Activated effector memory CD4-positive, alpha-beta T cell treated with anti-CD3 and anti-CD28 coated beads, Interleukin-2, amount 50 U/mL, for 16 hours (primary cell): ENCODE measurements at places on chromosomes 7 and 10.
A peak's percentile ranks its signal among the peaks of the same experiment; 100 is the strongest.

- peak; percentile 75 for DNase-seq
Measured at GRCh38 chr7:102404005-102404861, 8.1 kb downstream of the PRKRIP1 start.

DNA sequence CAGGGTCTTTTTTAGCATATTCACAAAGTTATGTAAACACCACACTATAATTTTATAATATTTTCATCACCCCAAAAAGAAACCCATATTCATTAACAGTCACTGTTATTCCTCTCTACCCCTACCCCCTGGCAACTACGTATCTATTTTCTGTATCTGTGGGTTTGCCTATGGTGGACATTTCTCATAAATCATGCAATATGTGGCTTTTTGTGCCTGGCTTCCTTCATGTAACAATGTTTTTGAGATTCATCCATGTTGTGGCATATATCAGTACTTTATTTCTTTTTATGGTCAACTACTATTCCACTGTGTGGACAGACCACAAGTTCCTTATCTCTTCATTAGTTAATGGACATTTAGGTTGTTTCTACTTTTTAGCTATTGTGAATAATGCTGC lies 59.1 kb upstream of the PAPSS2 start:
- DNase-seq = no peak

DNA sequence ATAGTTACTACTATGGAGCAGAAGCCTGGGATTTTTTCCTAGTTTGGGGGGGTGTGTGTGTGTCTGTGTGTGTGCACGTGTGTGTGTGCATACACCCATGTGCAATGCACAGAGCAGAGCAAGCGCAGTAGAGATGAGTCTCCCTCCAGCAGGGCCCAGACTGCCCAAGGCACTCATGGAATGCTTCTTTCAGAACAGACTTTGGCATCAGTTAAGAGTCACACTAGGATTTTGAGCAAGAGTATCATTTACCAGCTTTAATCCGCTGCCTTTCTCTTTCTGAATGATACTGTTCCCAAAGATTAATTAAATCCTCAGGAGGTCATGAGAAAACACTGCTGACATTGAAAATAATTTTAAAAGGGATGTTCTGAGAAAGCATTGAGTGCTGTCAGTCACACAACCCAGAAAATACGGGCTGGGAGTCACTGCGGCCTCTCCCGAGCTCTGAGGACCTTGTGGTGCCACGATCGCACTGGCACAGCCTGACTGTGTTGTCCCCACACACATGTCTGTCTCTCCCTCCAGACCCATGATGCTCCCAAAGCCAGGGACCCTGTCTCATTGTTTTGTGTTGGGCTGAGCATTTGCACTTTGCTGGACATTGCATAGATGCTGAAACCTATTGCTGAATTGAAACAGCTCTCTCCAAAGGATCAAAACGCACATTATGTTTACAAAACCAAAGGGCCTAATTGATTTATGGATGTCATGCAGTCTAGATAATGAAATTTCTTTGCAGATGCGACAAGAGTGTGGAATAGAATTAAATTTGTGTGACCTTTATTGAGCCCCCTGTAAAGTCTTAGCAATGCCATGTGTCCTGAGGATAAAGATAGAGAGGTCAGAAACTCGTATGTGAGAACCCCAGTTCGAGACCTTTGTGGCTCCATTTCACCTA lies 54.7 kb upstream of the FIGNL1 start:
- DNase-seq = no peak

DNA sequence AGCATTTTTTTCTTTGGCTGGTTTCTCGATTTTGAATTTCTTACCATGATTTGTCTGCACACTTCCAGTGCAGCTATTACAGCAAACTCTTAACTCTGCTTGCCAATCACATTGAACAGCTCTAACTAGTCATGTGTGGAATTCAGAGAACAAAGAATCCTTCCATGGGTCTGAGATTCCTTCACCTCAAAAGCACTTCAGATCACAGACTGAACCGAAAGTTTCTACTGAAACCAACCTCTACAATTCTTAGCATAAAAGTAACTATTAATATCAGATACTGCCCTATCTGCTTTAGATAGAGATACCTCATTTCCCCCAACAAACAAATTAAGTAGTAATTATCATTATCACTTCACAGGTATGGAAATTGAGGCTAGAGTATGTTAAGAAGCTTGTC lies 56.5 kb upstream of the SP4 start:
- DNase-seq = no peak

DNA sequence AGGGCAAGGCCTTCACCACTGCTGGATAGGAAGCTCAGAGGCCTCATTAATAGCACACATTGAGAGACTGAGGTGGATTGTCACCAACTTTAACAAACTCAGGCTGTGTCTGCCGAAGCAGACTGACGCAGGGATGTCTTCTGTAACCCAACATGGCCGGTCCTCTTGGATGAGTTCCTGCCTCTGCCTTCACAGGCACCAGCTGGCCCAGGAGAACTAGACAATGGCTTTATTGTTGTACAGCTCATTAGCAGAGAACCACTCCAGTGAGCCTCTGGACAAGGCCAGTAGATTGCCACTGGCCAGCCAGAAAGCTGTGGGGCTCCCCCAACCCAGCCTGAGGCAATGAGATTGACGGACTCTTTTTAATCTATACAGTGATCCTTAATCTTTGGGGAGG lies 9.4 kb downstream of the NODAL start:
- DNase-seq = peak; percentile 53

GRCh38 chr7:157970744-157971143 lies 616.9 kb downstream of the PTPRN2 start:
- no peak for DNase-seq

DNA sequence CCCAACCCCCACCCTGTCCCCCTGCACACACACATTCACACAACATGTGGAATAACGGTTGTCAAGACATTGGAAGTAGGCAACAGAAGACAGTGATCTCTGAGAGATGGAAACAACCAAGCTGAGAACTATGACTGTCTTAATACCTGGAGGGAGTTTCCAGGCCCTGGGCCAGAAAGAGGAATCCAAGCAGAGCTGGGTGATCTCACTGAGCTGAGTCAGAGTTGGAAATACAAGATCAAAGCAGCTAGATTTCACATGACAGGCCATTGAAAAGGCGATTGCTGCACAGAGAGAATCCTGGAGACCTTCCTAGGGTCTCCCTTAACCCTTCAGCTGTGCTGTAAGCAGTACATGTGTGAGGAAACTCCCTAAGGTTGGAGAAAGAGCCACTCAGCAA lies 165.8 kb upstream of the PRSS1 start:
- DNase-seq = peak; percentile 64

GRCh38 chr7:69599286-69599954 lies 1.1 kb downstream of the AUTS2 start:
- DNase-seq = no peak

GRCh38 chr10:117477961-117478670 lies 64.4 kb upstream of the EMX2 start:
- DNase-seq = no peak

GRCh38 chr10:25867321-25867720 lies 66.7 kb upstream of the MYO3A start:
- no peak for DNase-seq

GRCh38 chr7:42103456-42103855 lies 133.6 kb downstream of the GLI3 start:
- DNase-seq = no peak

GRCh38 chr7:9026121-9026520 lies 592.7 kb downstream of the NXPH1 start:
- DNase-seq = no peak

DNA sequence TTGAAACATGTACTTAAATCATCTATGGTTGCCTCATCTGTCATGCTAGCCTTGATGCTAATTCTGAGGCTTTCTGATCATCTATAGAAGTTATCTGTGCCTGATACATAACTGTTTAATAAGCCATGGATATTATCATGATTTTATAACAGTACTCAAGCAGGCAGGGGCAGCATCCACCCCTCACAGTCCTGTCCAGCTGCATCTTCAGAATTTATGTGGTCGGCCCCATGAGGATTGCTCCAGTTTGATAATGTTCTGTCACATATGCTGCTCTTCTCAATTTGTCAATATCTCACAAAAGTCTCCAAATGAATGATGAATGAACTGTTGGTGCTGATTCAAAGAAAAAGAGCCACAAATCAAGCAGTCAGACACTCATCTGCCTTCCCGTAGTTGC lies 335.1 kb upstream of the POM121L12 start:
- no peak for DNase-seq

- DNase-seq = no peak
Measured at GRCh38 chr10:4074545-4075407, 289.8 kb upstream of the KLF6 start.

DNA sequence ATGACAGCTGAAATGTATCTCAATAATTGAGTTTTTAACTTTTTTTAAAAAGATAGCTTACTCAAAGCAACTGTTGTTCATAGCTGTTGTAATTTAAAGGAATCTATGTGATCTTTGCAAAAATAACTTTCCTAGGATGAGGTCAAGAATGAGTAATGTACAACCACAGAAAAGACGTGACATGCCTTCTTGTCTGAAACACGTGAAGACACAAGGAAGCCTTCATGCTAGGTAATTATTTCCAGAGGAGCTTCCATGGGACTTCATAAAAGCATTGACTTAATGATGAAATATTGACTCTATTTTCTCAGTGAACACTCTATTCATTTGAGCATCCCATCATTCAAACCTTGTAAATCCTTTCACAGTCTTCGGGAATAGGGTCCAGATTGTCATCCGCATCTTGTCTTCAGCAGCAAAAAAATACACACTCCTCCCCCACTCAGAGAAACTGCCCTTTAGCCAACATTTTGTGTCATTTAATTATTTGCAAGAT lies 528.0 kb downstream of the NRG3 start:
- DNase-seq = no peak

DNA sequence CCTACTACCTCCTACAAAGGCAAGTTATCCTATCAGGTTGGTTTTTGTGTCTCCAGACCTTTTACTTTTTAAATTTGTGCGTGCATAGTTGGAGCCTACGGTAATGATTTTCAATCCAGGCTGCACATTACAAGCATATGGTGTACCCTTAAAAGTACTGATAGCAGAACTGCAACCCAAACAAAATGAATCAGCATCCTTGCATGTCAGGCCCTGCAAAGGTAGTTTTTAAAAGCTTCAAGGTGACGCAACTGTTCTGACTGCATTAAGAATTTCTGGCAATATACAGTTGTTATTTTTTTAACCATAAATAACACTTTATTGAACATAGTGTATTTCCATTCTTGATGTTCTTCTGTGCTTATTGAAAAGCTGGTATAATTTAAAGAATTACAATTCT lies 28.9 kb downstream of the GNAT3 start:
- DNase-seq = no peak

- no peak for DNase-seq
Measured at GRCh38 chr7:503575-504111, 16.0 kb downstream of the PDGFA start.

- DNase-seq = no peak
Measured at GRCh38 chr10:107971411-107971810, 806.9 kb upstream of the SORCS1 start.

DNA sequence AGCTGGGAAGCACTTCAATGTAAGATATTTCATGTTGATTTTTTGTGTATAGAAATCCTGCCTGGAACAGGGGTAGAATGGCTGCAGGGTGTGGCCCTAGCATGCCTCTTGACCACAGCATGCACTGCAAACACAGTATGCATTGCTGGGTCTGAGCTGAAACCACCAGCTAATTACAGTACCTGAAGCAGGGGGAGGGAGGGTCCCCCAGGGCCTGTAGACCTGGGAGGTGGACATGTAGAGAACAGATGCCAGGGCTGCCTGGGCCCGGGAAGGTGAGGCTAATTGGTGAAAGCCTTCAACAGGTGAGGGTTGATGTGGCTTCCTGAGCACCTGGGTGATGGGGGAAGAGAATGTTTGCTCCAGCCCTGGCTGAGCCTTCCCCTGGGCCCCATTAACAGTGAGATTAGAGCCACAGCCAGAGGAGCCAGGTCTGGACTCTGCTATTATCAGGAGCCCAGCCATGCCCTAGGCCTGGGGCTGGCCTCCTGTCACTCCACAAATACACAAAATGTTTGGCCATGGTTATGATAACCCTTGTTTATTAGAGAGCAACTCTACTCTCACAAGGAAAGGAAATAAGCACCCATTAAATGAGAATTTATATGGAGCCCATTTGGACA lies 83.3 kb downstream of the PLXNA4 start:
- DNase-seq = no peak

- DNase-seq = peak; percentile 50
Measured at GRCh38 chr10:132591166-132591971, 53.8 kb downstream of the INPP5A start.
